T-helper 1 cell (primary cell): ENCODE measurements at places on chromosomes 6 and 20.
A peak's percentile ranks its signal among the peaks of the same experiment; 100 is the strongest.

GRCh38 chr20:48128436-48128835, 343.2 kb upstream of the SULF2 start:
- DNase-seq = no peak

GRCh38 chr20:61497029-61497627, 245.1 kb downstream of the CDH4 start:
- no peak for DNase-seq

DNA sequence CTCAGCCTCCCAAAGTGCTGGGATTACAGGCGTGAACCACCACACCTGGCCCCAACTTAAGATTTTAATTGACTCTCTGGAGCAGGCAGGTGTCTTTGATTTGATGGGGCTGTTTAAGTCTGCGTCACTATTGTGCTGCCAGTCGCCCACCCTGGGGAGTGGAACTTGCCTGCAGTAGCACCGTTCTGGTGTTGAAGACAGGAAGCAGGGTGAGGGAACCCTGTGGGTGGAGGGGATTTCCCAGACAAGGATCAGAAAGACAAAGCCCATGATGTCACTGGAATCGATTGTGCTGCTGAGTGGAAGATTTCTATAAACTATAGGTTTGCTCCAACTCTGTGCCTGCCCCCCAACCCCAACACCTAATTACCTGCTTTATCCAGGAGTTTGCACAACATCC, 11.0 kb downstream of the ALDH8A1 start:
- DNase-seq = peak; percentile 12

DNA sequence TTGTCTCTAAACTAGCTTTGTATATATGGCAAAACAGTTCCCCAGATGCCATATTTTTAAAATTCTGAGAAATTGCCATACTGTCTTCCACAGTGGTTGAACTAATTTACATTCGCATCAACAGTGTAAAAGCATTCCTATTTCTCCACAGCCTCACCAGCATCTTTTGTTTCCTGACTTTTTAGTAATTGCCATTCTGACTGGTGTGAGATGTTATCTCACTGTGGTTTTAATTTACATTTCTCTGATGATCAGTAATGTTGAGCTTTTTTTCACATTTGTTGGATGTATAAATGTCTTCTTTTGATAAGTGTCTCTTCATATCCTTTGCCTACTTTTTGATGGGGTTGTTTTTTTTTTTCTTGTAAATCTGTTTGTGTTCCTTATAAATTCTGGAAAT, 1222.7 kb upstream of the CITED2 start:
- DNase-seq = no peak

- peak; percentile 72 for DNase-seq
Observed at GRCh38 chr6:30828027-30828962, 56.0 kb upstream of the DDR1 start.

DNA sequence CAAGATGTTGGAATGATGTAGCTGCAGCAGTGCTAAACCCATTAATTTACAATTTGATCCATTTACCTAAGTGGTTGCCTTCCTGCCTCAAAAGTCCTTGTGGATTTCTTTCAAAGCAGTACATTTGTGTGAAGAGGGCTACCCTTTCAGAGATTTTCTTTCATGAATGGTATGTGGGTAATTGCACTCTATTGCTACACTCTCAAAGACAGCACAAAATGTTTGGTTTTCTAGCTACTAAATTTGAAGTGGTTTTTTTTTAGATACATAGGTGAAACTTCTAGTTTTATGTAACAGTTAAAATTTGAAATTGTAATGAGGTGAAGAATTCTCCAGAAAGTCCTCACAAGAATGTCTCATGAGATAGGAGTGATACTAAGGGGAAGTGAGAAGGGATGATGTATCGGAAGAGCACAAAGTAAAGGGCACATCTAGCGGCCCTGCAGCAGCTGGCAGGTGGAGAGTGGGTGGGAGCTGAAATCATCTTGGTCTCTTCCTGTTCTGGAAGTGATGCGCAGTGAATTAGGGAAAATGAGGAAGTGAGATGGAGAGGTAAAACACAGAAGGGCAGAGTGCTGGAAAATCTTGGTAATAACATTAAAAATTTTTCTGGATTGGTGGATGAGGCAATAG, 236.8 kb upstream of the MAN1A1 start:
- no peak for DNase-seq

- no peak for DNase-seq
Observed at GRCh38 chr20:11267131-11267761, 593.4 kb upstream of the JAG1 start.

DNA sequence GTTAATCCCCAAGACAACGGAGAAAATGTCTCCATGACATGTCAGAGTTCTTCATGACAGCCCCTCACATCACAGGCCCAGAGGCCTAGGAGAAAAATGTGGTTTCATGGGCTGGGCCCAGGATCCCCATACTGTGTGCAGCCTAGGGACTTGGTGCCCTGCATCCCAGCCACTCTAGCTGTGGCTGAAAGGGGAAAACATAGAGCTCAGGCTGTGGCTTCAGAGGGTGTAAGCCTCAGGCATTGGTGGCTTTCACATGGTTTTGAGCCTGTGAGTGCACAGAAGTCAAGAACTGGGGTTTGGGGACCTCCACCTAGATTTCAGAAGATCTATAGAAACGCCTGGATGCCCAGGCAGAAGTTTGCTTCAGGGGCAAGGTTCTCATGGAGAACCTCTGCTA, 122.8 kb downstream of the FHL5 start:
- DNase-seq = no peak

DNA sequence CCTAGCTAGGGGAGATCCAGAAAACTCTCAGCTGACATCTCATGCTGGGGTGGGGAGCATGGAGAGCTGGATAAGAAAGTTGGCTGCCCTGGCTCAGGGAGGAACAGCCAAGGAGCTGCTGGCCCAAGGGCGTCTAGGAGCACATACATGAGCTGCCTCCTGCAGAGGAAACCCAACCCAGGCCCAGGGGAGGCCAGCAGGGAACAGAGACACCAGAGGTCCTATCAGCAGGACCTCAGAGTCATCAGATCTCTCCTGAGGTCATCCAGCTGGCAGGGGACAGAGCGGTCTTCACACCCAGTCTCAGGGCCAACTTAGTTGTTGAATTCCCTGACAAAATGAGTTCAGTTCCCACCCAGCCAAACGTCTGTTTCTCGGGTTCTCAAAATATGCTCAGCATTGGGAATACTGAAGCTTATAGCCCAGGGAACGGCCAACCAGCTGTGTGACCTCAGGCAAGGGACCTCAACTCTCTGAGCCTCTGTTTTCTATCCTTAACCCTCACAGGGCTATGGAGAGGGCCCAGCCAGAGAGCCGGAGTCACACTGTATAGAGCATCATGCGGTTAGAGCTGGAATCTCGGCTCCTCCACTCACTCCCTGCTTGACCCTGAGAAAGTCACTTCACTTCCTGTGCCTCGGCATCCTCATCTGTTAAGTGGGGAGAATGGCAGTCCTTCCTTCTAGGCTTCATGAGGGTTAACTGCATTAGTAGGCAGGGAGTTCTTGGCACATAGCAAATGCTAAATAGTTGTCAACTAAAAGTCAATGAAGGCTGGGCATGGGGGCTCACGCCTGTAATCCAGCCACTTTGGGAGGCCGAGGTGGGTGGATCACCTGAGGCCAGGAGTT, 13.8 kb downstream of the ADA start:
- DNase-seq = no peak

- DNase-seq = no peak
Observed at GRCh38 chr20:50715694-50716093, 15.7 kb upstream of the PARD6B start.

GRCh38 chr20:50546729-50547314, 36.6 kb downstream of the PTPN1 start:
- no peak for DNase-seq

GRCh38 chr6:87029711-87030314, 65.1 kb downstream of the CGA start:
- no peak for DNase-seq

DNA sequence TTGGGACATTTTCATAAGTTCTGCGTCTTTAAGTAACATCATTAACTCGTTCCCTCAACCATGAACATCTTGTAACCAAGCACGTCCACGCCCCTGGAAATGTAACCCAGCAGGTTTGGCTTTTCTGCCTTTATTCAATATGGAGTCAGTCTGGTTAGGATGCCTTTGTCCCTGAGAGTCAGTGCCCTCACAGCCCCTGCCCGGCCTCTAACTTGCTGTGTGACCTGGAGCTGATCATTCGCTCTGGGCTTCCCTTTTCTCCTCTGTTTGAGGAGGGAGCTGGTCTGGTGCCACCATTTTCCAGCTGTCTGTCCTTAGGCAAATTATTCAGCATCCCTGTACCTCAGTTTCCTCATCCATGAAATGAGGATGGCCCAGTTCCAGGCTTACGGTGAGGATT, 26.5 kb upstream of the ANGPT4 start:
- DNase-seq = no peak

GRCh38 chr6:144953552-144954240, 668.6 kb downstream of the UTRN start:
- DNase-seq = no peak

- DNase-seq = no peak
Observed at GRCh38 chr6:166433096-166433495, 50.4 kb upstream of the MPC1 start.

GRCh38 chr6:70957284-70957617, 391 bp upstream of the B3GAT2 start:
- DNase-seq = no peak

DNA sequence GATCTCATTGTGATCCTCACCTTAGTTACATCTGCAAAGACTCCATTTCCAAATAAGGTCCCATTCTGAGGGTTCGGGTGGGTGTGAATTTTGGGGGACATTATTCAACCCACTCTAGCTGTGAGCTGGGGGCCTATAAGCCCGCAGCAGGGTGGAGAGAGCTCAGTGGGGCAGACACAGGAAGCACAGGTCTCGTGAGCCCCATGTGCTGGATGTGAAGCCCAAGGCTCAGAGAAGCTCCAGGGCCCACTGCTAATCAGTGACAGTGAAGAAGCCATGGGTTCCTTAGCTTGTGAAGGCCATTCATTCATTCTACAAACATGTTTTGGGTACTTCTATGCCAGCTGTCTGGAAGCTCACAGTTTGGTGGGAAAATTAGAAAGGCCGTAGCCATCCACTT, 47.5 kb downstream of the CHMP4B start:
- DNase-seq = no peak

DNA sequence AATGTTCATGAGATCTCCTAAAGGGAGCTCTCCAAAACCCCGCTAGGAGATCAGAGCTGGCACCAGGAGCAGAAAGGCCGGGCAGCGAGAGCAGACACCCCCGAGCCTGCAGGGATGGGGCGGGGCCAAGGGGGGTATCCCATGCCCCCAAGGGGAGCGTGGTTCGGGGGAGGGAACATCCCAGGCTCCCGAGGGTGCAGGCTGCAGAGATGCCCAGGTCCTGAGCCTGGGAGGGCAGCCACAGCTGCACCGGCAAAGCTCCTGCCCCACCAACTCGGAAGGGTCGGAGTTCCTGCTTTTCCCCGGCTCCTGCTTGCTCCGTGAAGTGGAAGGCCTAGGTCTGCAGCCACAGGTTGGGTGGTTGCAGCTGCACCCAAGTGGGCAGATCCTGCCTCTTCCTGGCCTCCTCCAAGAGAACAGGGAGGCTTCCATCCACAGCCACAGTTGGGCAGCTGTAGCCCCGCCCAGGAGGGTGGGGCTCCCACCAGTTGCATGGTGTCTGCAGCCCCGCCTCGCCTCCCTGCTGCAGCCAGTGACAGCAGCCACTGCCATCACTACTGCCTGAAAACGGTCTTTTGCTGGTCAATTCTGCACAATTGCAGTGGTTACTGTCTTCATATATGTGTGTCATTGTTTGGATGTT, 13.4 kb upstream of the GMNN start:
- DNase-seq = no peak

GRCh38 chr6:144295211-144295610, 10.1 kb downstream of the UTRN start:
- no peak for DNase-seq

DNA sequence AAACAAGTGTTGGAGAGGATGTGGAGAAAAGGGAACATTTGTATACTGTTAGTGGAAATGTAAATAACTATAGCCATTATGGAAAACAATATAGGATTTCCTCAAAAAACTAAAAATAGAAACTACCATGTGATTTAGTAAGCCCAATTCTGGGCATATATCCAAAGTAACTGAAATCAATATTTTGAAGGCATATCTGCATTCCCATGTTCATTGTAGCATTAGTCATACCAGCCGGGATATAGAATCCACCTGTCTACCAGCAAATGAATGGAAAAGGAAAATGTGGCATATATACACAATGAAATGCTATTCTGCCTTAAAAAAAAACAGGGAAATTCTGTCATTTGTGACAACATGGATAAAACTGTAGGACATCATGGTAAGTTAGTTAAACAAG, 15.3 kb upstream of the C6orf58 start:
- DNase-seq = no peak

- no peak for DNase-seq
Observed at GRCh38 chr6:88115307-88115706, 50.8 kb downstream of the CNR1 start.

DNA sequence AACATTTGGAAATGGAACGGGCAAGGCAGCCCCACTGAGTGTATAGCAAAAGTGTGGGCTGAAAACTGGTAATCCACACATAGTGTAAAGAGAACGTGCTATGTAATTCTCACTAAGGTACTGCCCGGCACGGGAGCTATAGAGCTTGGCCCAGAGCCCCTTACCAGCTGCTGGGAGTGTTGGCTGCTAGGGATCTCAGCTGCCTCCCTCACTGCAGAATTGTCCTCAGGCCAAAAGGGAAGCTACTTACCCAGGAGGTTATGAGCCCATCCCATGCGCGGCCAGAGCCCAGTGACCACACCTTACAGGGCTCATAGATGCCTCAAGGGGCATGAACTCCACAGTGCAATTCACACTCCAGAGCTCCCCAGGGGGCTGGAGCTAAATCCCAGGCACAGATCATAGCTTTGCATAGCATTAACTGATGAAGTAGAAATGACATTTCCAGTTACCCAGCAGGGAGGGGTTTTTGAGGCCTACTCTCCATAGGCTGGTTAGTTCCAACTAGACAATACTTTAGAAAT, 56.8 kb downstream of the LINC00237 start:
- DNase-seq = no peak

DNA sequence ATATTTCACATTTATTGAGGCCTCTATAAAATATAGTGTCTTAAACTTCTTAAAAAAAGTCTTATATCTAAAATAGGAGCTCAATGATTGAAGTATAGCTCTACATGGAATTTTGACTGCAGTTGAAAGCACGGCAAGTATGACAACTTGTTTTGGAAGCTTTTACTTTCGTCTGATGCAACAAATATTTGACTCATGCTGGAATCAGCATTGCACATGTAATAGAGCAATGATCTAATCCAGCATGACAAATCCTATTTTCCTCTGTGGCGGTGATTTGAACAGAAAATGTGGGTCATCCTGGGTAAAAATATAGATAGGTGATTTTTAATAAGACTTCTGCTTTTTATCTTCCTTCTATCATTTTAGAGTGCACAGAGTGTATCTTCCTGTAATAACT, 111.6 kb downstream of the TINAG start:
- DNase-seq = no peak

DNA sequence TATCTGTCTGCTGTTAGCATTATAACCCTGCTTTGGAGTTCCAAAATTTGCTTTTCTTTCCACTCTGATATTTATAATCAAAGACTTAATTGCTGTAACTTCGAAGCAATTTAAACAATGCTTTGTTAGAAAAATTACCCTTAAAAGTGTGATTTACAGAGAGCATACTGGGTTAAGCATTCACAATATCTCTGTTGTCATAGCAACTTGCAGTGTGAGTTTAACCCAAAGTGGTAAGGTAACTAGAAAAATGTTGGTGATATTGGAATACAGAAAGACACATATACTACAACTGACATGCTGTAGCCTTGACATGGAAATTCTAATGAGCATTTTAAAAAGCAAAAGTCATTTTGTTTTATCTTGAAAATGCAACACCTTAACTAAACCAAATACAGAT, 70.4 kb upstream of the SMLR1 start:
- no peak for DNase-seq
